ENCODE measurements at places on chromosomes 6 and 20.

- DNase-seq, result no peak
These were observed 75.9 kb downstream of the PLCG1 start for GRCh38 chr20:41213150-41213820.

DNA sequence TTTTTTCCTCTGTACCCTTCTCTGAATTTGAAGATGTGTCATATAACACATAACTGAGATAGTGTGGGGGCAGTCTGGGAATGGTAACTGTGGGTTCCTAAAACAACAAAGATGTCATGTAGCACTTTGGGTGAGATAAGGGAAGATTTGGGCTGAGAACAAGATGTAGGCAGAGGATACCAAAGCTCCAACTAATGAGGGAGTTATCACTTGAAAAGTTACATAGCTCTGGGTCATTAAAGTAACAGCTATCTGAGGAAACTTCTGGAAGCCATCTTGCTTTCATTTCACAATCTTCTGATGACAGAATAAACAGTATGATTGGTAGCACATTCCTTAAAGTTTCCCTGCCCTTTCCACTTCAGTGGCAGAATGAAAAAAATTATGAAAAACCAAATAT is 255.4 kb downstream of the TBX18 start:
- no peak for DNase-seq

DNA sequence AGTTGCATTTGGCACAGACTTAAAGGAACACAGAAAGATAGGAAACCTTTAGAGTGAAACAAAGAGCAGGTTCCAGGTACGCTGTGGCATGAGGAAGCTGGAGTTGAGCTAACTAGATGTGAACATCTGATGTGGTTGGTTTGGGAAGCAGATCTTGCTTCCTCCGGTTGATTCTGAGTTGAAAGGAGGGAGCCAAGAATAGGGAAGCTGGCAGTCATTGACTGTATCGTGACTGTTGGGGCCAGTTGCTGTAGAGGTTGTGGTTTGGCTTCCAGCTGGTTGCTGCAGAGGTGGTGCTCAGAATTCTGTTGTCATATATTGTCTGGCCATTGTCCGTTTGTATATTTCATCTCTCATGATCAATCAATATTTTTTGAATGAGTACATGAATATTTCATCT is 325.9 kb downstream of the PLCB1 start:
- no peak for DNase-seq

GRCh38 chr20:53079828-53080686 is 107.9 kb downstream of the TSHZ2 start:
- DNase-seq, result no peak

GRCh38 chr6:129684903-129685661 is 24.9 kb downstream of the ARHGAP18 start:
- no peak for DNase-seq

- DNase-seq, result no peak
These were observed 99.5 kb upstream of the IYD start for GRCh38 chr6:150269130-150269856.

DNA sequence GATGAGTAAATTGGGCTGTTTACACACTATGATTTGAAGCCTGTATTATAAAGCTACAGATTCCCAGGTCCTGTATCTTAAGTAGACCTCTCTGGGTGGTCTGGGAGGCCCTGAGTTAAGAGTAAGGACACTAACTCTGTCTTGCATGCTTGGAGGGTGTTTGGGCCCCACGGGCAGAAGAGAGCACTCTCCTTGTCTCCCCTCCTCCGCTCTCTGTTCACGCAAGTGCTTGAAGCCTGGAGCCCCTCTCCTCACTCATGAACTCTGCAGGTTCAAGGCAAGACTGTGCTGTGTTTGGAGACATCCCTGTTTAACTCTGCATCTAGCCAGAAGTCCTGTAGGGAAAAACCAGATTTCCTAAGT is 154.0 kb downstream of the ZDHHC14 start:
- no peak for DNase-seq

DNA sequence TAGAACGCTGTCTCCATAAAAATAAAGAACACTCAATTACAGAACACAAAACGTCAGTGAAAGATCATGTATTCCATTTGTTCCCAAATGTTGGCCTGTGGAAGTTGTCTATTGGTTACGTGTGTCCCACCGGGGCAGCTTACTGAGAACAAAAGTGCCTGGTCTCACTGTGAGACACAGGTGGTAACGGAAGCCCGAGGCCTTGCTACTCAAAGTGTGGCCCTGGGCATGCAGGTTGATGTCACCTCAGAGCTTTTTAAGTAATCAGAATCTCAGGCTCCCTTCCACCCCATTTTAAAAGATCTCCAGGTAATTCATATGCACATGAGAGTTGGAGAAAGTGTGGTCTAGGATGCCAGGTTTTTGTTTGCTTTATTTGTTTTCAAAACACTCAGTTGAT is 422.5 kb upstream of the OPRM1 start:
- DNase-seq, result no peak

DNA sequence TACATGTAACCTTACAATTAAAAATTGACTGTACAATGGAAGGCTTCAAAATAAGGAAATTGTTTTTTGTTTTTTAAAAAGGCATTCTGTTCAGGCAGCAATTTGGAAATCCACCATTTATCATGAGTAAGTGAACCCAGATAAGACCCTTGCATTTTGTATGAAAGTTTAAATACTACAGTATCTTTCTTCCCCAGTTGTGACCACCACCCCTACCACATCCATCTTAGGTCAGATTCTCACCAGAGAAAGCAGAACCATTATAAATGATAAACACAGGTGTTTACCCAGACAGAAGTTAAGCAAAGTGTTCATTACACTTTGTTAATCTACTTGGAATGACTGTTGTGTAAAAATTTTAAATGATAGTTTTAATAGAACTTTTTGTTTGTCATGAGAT is 20.2 kb downstream of the SENP6 start:
- no peak for DNase-seq

- no peak for DNase-seq
These were observed 336.0 kb downstream of the RFPL4B start for GRCh38 chr6:112683106-112683505.

DNA sequence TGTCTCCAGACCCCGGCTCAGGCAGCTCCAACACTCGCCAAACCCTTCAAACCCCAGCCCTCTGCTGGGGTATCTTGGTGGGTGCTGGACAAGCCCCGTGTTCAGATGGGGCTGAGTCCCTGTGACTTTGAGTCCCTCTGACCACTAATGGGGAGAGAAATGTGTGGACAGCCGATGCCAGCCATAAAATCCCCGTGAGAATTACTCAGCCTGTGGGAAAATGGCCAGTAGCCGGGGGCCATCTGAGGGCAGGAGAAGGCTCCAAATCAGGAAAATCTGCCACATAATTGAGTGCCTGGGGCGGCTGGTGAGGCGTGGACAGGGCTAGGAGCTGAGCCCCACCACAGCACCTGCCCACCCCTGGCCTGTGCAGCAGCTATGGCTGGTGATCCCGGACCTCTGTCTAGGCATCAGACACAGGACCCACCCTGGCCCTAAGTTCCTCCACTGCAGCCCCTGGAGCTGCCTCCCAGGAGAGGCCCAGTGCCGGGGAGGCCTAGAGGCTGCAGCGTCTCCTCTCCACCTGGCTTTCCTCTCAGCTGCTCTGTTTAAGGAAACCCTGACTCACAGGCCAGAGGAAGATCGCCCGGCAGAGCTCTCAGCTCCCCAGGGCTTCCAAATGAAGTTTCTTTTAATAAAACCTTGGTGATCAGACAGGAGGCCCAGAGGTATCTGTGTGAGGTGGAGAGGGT is 53.7 kb upstream of the SLCO4A1 start:
- DNase-seq, result no peak

- no peak for DNase-seq
These were observed 4.9 kb downstream of the VGLL2 start for GRCh38 chr6:117270055-117270842.

GRCh38 chr20:828987-829386 is 4.5 kb upstream of the FAM110A start:
- no peak for DNase-seq

GRCh38 chr6:143215771-143216170 is 155.1 kb downstream of the AIG1 start:
- DNase-seq, result no peak

GRCh38 chr6:157226026-157226625 is 97.2 kb downstream of the TMEM242 start:
- no peak for DNase-seq

GRCh38 chr20:45810191-45810970 is 2.1 kb upstream of the UBE2C start:
- no peak for DNase-seq

- DNase-seq, result no peak
These were observed 292.3 kb upstream of the RNF217 start for GRCh38 chr6:124669713-124670480.

GRCh38 chr6:107634324-107635056 is 144.6 kb downstream of the SOBP start:
- no peak for DNase-seq

DNA sequence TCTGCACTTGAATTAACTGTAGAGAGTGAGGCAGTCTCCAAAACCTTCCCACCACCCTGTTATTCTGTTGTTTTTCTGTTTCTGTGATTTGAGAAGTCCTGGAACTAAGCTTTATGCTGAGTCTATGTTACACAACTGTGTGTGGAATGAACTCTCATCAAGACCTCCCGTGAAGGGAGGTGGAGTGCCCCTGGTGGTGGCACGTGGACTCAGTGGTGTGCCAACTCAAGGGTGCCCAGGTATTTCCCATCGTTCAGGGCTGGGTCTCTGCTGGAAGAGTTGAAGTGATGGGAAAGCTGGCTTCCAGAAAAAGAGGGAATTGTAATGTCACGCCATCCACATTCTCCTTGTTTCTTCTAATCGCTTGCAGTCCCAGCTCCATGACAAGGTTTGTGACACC is 374.2 kb downstream of the SMOC2 start:
- DNase-seq, result no peak

GRCh38 chr6:79861023-79861422 is 86.3 kb downstream of the ELOVL4 start:
- no peak for DNase-seq

GRCh38 chr6:148770408-148771211 is 23.8 kb downstream of the UST start:
- DNase-seq, result no peak

Measured in SW 1271 (cell line).